ENCODE measurements at places on chromosomes 2 and 18.

- DNase-seq: no peak
These were observed 16.2 kb downstream of the IWS1 start for GRCh38 chr2:127510073-127510472.

GRCh38 chr2:150119819-150120218, 367.6 kb downstream of the RND3 start:
- DNase-seq: no peak

DNA sequence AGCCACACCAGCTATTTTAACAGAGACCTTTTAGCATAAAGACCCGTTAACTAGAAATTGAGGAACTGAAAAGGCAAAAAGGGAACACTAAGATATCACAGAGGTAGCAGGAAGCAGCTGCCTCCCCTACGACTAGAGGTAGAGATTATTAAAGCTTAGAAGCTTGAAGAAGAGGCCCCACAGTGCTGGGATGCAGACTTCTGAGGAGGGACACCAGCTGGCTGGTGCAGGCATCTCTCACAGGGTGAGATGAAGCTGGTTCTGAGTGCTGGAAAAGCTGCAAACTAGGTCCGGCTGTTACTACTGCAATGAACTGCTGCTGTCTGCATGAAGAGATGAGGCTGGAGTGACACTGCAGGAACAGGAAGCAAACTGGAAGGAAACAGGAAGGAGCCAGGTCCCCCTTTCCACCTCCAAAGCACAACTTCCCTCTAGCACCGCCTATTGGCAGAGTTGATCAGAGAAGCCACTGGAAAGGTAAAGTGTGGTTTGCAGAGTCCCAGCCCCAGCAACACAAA, 61.2 kb upstream of the MRPS9 start:
- DNase-seq: peak; percentile 41

DNA sequence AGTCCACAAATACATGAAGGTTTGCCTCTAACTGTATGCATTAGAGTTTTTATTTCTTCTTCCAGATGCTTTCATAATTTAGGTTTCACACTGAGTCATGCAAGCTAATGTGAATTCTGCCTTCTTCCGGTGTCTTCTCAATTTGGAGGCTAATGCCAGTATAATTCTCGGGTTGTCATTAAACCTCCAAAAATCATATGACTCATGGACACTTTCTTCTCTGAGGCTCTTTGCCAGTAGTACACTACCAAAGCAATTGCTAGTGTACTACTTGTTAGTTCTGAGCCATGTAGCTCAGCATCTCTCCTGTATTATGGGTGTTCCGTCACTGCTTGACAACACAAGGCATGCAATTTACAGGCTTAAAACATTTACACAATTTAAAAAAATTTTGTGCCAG, 137.1 kb downstream of the VWC2L start:
- DNase-seq: no peak

GRCh38 chr2:170262806-170263205, 84.9 kb downstream of the MYO3B start:
- DNase-seq: no peak

GRCh38 chr18:37673671-37674070, 108.1 kb upstream of the CELF4 start:
- no peak for DNase-seq

- peak; percentile 50 for DNase-seq
These were observed 17.9 kb downstream of the LCT start for GRCh38 chr2:135818937-135819610.

- DNase-seq: no peak
These were observed 17.0 kb upstream of the MTCL1 start for GRCh38 chr18:8688216-8688800.

DNA sequence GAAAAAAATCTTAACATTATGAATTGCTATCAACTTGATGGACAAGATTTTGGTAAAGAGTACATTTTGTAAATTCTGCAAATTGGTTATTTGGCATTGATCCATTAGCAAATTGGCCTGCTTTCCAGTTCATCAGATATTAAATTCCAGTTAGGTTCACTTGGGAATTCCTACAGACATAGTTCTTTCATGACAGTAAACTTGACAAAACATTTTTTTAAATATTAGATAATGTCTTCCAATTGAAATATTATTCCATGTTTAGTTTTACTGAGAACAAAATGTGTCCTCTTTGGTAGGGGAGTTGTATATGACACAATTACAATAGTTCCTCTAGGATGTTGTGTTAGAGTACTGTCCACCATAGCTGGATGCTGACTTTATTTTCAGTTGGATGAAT, 141.9 kb downstream of the LCLAT1 start:
- DNase-seq: no peak

- DNase-seq: peak; percentile 7
These were observed 1.9 kb upstream of the HOXD11 start for GRCh38 chr2:176105078-176105729.

DNA sequence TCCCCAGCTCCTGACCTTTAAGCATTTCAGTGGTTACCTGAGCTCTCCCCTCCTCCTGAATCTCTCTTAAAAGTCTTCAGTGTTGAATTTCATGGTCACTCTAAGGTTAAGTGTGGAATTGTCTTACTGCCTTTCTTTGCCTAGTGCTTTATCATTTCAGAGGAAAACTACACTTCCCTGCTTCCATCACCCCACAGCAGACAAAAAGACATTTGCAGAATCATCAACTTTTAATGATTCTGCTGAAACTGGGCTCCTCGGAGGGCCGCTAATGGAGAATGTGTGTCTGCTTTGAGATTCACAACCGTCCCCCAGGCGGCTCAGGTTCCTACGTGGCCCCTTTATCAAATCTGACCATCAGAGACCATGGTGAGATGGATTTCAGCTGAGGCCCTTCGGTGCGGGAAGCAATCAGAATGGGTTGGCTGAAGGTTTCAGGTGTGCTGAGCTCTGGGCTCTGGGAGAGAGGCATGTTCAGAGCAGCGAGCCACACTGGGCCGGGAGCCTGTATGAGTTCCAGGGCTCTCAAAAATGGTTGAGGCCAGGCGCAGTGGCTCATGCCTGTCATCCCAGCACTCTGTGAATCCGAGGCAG, 41.9 kb upstream of the TBC1D8 start:
- DNase-seq: no peak

Data from stimulated activated naive CD8-positive, alpha-beta T cell treated with anti-CD3 and anti-CD28 coated beads, Interleukin-15, amount 100 ng/mL, for 72 hours (primary cell).